ENCODE measurements at places on chromosomes 3 and 15. TPM values are rescaled to one million over a fixed set of nuclear protein-coding genes. Genes with fewer than 3 reads are reported as not detected.

The TXNRD3 gene
- total RNA-seq = 0.87 TPM

The SUCNR1 gene
- total RNA-seq = 0.15 TPM

The NMNAT3 gene
- 2.6 TPM for total RNA-seq

The ATP13A4 gene
- 2.3 TPM for total RNA-seq

The LDHAL6B gene
- not detected for total RNA-seq

The LINGO1 gene
- not detected for total RNA-seq

The STAC gene
- total RNA-seq = not detected

The NEK11 gene
- total RNA-seq = 5.3 TPM
